Adipocyte (in vitro differentiated cells): ENCODE measurements at places on chromosomes 2 and 18.

DNA sequence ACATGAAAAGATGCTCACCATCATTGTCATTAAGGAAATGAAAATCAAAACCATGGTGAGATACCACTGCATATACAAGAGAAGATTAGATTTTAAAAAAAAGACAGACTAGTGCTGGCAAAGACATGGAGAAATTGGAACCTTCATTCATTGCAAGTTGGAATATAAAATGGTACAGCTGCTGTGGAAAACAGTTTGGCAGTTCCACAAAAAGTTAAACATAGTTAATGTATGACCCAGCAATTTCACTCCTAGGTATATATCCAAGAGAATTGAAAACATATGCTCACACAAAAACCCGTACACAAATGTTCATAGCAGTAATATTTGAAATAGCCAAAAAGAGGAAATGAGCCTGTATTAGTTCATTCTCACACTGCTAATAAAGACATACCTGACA is 33.7 kb upstream of the MBOAT2 start:
- DNase-seq, result no peak

GRCh38 chr2:113283704-113284284 is 5.1 kb upstream of the PAX8 start:
- DNase-seq, result peak; percentile 92

- no peak for DNase-seq
Observed at GRCh38 chr18:69397096-69397495, 3.6 kb upstream of the DOK6 start.

DNA sequence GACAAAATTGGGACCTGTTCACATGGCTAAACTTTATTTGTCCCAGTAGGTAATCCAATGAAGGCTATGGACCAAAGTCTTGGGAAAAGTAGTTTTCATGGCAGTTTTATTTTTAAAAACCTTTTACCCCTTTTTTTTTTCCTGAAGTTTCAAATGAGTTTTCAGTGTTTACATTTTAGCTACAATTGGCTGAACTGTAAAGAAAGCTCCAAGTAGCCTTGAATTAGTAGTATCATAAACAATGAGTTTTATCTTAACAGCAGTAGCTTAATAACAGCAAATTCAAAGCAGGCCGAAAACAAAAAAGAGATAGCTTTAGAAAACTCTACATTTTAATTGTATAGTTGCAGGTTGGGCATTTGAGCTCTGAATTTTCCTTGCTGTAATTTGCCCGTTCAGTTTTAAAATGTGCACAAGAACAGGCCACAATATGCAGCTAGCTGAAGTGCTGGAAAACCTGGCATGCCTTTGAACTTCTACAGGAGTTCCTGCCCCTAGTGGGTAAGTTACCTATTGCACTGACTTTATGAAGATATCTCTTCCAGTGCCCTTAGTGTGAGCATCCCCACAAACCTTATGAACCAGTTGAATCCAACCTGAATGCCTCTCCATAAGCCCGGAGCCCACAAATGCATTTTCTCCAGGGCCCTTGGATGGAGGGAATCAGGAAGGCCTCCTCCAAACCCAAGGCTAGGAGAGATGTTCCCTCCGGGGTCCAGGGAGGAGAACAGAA is 106.7 kb downstream of the XRCC5 start:
- DNase-seq, result peak; percentile 34
